ENCODE measurements at places on chromosomes 5 and 9. TPM values are rescaled to one million over a fixed set of nuclear protein-coding genes. Genes with fewer than 3 reads are reported as not detected.
A peak's percentile ranks its signal among the peaks of the same experiment; 100 is the strongest.

DNA sequence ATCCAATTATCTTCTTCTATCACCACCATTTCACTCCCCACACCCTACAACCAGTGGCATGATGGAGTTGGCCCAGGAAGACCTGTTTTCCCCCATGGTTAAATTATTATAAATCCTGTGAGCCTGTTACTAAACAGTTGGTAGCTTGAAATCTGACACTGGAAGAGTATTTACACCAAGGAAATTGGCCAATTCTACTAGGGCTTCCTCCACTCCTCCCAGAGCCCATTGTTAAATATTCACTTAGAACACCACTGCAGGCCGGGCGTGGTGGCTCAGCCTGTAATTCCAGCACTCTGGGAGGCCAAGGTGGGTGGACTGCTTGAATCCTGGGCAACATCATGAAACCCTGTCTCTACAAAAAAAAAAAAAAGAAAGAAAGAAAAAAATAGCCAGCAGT is 32.4 kb upstream of the CKS2 start:
- H3K4me3 ChIP-seq: no peak overlapping the region
- DNase-seq: no peak
- H3K4me1 ChIP-seq: peaks cover 8% of the 10 kb centered on the region
- no peak overlapping the region for H3K27ac ChIP-seq
- no peaks in the 10 kb centered on the region for H3K27me3 ChIP-seq
- no peaks in the 10 kb centered on the region for H3K36me3 ChIP-seq

- no peaks in the 10 kb centered on the region for H3K27me3 ChIP-seq
- H3K27ac ChIP-seq: no peak overlapping the region
Observed at GRCh38 chr5:116681334-116682013, 106.9 kb upstream of the SEMA6A start.

- no peaks in the 10 kb centered on the region for H3K27me3 ChIP-seq
- no peak overlapping the region for H3K27ac ChIP-seq
- no peak for DNase-seq
Observed at GRCh38 chr5:65823845-65824445, 101.9 kb downstream of the NLN start.

DNA sequence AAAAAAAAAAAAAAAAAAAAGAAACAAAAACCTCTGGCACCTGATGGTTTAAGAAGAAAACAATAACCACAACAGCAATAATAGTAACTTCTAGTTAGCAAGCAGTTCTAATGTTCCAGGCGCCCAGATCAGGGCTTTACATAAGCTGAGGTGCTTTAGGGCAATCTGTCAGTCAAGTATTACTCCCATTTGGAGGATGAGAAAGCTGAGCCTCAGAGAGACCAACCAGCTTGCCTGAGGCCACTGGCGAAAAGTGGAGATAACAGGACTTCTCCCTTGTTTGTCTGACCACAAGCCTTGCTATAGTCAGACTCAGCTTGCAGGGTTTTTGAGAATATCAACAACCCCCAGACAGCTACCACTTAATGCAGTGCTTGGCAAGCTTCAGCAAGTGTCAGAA is 83.5 kb upstream of the BOD1 start:
- H3K27me3 ChIP-seq: 0 out of 2 replicates have a peak, but pooled peaks cover 2% of the 10 kb centered on the region
- no peaks in the 10 kb centered on the region for H3K4me1 ChIP-seq
- H3K27ac ChIP-seq: no peak overlapping the region
- no peaks in the 10 kb centered on the region for H3K36me3 ChIP-seq

GRCh38 chr9:134073500-134073899 is 5.7 kb upstream of the BRD3 start:
- no peak overlapping the region for H3K4me3 ChIP-seq
- no peak overlapping the region for H3K27ac ChIP-seq
- peaks cover 31% of the 10 kb centered on the region for H3K27me3 ChIP-seq

- H3K4me1 ChIP-seq: no peaks in the 10 kb centered on the region
- peaks cover 3% of the 10 kb centered on the region for H3K27me3 ChIP-seq
- no peak overlapping the region for H3K27ac ChIP-seq
- no peak overlapping the region for H3K4me3 ChIP-seq
Observed at GRCh38 chr9:78462611-78463010, 165.7 kb downstream of the PSAT1 start.

GRCh38 chr5:140142856-140143255 is 17.1 kb downstream of the IGIP start:
- DNase-seq: no peak
- no peak overlapping the region for H3K4me3 ChIP-seq
- peaks cover 18% of the 10 kb centered on the region for H3K4me1 ChIP-seq
- no peak overlapping the region for H3K27ac ChIP-seq

- no peaks in the 10 kb centered on the region for H3K36me3 ChIP-seq
- no peaks in the 10 kb centered on the region for H3K4me1 ChIP-seq
- H3K27ac ChIP-seq: no peak overlapping the region
- peaks cover 21% of the 10 kb centered on the region for H3K27me3 ChIP-seq
- DNase-seq: peak; percentile 50
Observed at GRCh38 chr9:109143881-109144562, 23.0 kb downstream of the FRRS1L start.

- no peak overlapping the region for H3K27ac ChIP-seq
- H3K36me3 ChIP-seq: no peaks in the 10 kb centered on the region
- no peak overlapping the region for H3K4me3 ChIP-seq
- H3K4me1 ChIP-seq: no peaks in the 10 kb centered on the region
- DNase-seq: peak; percentile 40
Observed at GRCh38 chr9:12464910-12465512, 228.2 kb upstream of the TYRP1 start.

DNA sequence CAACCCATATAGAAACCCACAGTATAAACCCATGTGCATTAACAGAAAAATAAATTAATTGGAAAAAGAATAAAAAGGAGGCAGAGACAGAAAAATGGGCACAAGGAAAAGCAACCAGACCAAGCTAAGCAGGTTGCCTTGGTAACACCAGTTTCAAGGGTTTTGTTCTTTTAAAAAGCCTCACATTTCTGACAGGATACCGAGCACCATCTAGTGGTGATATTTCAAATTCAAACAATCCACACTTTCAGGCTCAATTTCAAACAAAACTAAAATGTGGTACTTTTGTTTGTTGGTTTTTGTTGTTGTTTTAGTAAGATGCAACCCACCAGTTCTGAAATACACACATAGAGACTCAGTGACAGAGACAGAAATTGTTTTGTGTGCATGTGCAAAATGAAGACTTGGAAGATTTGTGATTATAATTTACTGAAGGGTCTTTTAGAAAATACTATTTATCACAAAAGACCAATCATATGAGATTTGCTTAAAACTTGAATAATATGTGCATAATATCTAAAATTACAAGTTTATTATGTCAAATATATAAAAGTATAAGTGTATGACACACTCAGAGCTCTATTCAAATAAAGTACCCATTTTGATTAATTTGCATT is 318.2 kb downstream of the SLCO4C1 start:
- H3K27me3 ChIP-seq: no peaks in the 10 kb centered on the region
- no peaks in the 10 kb centered on the region for H3K36me3 ChIP-seq
- H3K4me3 ChIP-seq: no peak overlapping the region
- H3K4me1 ChIP-seq: no peaks in the 10 kb centered on the region

- H3K36me3 ChIP-seq: no peaks in the 10 kb centered on the region
- peak; percentile 17 for DNase-seq
- peaks cover 38% of the 10 kb centered on the region for H3K4me1 ChIP-seq
- H3K4me3 ChIP-seq: no peak overlapping the region
Observed at GRCh38 chr5:35056686-35057085, 8.9 kb upstream of the AGXT2 start.

DNA sequence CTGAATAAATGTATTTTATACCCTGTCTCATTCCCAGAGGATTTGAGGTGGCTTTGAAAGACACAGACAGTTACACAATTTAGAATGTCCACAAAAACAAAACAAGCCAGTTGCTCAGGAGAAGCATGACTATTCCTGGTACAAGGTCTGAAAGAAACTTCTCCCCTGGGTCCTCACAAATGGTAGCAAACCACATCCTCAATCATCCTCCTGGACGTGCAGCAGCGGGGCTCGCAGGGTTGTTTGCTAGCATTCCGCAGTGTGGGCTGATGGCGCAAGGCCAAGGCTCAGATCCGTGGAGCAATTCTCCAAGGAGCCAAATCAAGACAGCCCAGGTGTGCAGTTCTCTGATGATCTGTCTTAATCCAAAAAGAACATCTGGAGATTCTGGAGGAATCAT is 210.3 kb downstream of the ACTL7B start:
- H3K36me3 ChIP-seq: no peaks in the 10 kb centered on the region
- no peak overlapping the region for H3K27ac ChIP-seq
- no peaks in the 10 kb centered on the region for H3K27me3 ChIP-seq
- no peak overlapping the region for H3K4me3 ChIP-seq
- peak; percentile 29 for DNase-seq

DNA sequence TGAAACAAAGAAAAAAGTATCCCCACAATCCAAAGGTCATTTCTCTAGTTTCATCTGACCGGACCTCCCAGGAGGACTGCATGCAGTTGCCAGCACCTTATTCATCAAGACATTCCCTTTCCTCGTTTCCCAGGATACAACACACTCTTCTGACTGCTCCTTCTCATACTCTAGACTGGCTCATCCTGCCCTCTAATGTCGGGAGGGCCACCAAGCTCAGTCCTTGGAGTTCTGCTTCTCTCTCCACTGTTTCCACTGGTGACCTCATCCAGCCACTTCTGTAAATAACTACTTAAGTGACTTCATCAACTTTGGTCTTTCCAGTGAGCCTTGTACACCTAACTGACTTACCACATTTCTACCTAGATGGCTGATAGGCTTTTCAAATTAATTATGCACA is 179.1 kb downstream of the EPB41L4A start:
- H3K27ac ChIP-seq: no peak overlapping the region
- H3K4me3 ChIP-seq: no peak overlapping the region
- H3K4me1 ChIP-seq: no peaks in the 10 kb centered on the region

DNA sequence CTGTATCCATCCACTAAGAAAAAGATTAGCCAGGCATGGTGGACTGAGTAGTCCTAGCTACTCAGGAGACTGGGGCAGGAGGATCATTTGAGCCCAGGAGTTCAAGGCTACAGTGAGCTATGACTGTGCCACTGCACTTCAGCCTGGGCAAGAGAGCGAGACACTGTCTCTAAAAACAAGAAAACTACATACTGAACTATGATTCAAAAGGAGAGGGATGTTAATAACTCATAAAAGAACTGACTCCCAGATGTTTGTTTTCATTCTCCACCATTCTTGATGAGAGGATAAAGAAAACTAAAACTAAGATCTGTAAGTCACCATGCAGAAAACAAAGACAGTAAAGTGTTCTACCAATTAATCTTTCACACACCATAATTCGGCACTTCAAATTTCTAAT is 53.5 kb downstream of the AUH start:
- no peak overlapping the region for H3K27ac ChIP-seq
- peaks cover 8% of the 10 kb centered on the region for H3K4me1 ChIP-seq
- no peaks in the 10 kb centered on the region for H3K27me3 ChIP-seq
- no peak overlapping the region for H3K4me3 ChIP-seq
- DNase-seq: no peak

DNA sequence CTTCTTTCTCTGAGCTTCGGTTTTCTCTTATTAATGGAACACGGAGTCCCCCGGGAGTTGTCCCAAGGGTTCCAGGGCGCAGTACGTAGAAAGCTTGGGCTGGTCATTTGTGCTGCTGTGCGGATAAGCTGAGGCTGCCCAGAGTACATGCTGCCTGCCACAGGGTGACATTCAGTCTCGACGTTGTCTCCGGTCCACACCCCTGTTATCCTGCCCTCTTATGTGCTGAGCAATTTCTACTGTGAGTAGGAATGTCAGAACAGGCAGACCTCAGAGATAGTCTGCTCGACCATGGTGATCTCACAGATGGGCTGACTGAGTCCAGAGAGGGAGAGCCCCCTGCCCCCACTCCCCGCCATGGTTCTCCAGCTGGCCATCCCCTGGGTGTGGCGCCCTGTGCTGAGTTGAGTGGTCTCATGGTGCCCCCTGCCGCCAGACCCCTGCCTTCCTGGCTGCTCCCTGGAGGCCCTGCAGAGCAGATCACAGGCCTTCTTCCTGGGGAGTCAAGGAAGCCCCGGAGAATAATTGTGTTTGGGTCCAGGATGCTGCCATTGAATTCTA is 124.0 kb downstream of the RGS3 start:
- no peak overlapping the region for H3K4me3 ChIP-seq
- no peaks in the 10 kb centered on the region for H3K4me1 ChIP-seq
- peaks cover 13% of the 10 kb centered on the region for H3K36me3 ChIP-seq
- no peak for DNase-seq

DNA sequence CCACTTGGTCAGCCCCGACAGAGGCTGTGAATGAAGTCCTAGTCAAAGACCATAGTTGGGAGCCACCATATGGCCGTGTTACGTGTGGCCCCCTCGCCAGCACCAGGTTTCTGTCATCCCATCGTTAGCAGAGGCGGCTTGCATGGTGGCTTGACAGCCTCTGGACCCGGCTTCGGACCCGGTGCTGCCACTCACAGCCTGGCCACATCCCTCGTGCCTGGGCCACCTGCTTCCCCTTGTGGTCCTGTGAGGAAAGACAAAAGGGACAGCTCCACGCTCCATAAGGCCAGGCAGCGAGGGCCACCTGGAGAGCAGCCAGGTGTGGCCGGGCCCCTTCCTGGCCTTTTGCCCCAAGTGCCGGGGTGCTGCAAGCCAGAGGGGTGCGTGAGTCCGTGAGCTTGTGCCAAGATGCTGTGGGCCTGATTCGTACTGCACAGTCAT is 6.2 kb downstream of the NKD2 start:
- DNase-seq: no peak
- H3K36me3 ChIP-seq: no peaks in the 10 kb centered on the region
- peaks cover 22% of the 10 kb centered on the region for H3K27me3 ChIP-seq
- H3K4me1 ChIP-seq: no peaks in the 10 kb centered on the region

DNA sequence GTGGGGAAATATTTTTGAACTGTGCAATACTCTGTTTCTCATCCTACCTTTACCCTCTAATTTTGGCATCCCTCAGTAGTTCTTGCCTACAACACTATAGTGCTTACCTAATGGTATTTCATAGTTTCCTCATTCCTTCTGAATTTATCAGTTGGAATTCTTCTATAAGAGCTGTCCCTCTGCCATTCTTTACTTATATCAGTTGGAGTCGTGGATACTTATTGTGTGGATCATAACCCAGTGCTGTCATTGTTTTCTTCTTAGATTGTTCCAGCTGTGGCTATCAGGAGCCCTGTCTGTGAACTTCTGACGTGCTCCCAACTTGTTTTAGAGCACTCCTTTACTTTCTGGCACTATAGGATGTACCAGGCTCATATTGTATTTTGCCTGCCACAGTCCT is 146.1 kb upstream of the OTULINL start:
- peak; percentile 56 for DNase-seq
- peak overlapping the region; percentile 57 for H3K27ac ChIP-seq
- H3K4me1 ChIP-seq: peaks cover 37% of the 10 kb centered on the region
- H3K36me3 ChIP-seq: peaks cover 39% of the 10 kb centered on the region
- no peaks in the 10 kb centered on the region for H3K27me3 ChIP-seq

GRCh38 chr9:36897478-36897877 is 136.6 kb downstream of the PAX5 start:
- no peak overlapping the region for H3K27ac ChIP-seq
- no peak overlapping the region for H3K4me3 ChIP-seq
- peaks cover 58% of the 10 kb centered on the region for H3K27me3 ChIP-seq
- H3K4me1 ChIP-seq: no peaks in the 10 kb centered on the region

CNTFR gene
- total RNA-seq: not detected

STKLD1 gene
- total RNA-seq: 3.4 TPM

MOB3B gene
- not detected for total RNA-seq

GPX8 gene
- total RNA-seq: 233 TPM

NR6A1 gene
- not detected for total RNA-seq

PRUNE2 gene
- 6.8 TPM for total RNA-seq

HNRNPAB gene
- 53.4 TPM for total RNA-seq

TRPM3 gene
- not detected for total RNA-seq

SLC6A3 gene
- not detected for total RNA-seq
